ENCODE measurements at places on chromosomes 11 and 22.

GRCh38 chr11:111089759-111090158 lies 155.8 kb upstream of the POU2AF2 start:
- DNase-seq: no peak

DNA sequence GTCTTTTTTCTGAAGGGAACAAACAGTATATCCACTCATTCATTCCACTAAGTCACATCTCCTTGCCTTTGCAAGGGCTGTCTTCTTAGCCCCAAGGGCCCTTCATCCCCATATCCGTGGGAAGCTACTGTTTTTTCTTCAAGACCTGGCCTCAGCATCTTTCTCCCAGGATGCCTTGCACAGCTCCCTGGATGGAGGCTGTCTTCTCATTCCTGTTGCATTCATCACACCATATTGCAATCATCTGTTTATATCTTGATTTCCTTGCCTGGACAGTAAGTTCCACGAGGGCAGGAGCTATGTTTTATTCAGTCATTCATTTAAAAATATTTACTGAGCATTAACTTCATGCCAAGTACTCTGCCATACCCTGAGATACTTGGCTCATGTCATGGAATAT lies 29.3 kb upstream of the NECTIN1 start:
- no peak for DNase-seq

DNA sequence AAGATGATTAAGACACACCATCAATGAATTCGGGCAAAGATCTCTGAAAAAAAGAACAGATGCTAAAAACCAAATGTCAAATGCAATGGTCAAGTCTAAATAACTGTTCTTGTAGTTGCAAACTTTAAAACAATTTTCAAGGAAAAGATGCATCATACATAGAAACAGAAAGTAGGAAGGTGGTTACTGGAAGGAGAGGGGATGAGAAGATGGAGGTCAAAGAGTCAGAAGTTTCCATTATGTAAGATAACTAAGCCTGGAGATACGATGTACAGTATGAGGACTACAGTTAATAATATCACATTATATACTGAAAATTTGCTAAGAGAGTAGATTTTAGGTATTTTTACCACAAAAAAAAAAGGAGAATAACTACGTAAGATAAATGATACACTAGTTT lies 27.1 kb downstream of the CWF19L2 start:
- no peak for DNase-seq

DNA sequence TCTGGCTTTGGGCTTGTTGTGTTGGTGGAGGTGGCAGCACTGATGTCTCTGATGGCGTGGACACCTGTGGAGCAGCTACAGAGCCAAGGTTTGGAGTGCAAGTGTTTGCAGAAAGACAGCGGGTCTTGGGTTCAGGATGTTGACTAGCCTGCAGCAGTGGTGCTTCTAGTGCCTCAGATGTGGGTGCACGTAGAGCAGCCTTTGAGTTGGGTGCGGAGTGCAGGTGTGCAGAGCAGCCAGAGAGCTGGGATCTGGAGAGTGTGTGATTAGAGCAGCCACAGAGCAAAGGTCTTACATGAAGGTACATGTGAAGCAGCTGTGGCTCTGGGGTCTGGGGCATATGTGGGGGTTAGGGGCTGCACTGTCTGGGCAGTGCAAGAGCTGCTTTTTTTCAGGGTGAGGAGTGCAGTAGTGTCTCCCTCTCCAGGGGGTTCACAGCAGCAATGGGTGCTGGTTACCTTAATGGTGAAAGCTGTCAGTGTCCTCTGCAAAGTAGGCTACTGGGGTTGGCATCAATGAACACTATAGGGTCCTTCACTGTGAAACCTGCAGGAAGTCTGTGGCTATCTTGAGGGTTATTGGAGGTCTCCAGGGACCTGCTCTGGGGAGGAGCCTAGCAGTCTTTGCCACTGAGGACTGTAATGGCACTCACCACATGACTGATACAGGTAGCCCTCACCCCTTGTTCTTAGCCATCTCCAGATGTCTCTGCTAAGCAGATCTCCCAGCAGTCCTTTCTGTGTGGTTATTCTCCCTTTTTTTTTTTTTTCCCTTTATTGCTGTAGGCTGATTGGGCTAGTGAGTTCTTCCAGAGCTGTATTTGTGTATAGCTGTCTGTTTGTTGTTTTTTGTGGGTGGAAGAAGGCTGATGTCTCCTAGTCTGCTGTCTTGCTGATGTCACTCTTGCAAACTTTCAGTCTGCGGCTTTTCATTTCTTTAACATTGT lies 14.3 kb downstream of the BIRC2 start:
- no peak for DNase-seq

DNA sequence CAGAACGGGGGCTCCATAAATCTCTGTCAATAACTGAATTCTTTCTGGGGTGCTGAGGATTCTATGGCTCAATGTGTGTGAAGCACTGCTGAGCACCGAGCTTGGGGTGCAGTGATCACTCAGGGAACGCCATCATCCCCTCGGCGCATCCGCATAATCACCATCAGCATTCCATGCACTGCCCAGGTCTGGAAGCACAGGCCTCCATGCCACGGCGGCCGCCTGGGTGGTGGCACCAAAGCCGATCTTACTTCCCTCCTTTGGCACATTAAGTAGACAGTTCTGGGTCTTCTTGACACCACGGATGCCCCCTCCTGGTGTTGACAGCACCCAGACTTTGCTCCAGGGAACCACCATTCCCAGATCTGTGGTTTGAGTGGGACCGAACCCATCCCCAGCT lies 15.6 kb downstream of the LTO1 start:
- no peak for DNase-seq

DNA sequence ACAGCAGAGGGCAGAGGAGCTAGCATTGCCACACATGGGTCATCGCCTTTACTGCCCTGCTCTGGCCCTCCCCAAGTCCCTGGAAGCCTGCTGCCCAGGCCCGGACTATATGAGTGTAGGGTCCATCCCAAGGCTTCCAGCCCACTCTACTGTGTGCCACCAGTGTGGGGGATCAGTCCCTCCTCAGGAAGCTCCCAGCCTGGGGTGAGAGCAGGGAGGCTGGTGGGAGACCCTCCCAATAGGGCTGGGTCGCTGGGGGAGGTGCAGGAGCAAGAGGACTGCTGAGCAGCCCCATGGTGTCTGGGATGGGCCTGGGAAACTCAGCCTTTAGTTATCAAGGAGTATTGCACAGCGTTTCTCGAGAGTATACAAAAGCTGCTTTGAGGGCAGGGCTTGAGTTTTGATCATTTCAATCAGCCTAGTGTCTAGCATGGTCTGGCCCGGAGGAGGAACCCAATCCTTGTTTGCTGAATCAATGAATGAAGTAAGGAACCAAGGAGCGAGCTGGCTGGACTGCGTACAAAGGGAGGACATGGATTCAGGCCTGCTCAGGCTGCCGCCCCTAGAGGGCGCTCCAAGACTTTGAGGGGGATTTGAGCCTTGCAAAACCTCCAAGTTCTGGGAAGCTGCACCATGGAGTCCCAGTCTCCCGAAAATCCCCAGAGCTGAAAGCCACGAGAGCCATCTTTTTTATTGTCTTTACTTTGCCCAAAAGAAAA lies 89.0 kb upstream of the PARVA start:
- DNase-seq: no peak

GRCh38 chr11:111361874-111362273 lies 17.2 kb downstream of the POU2AF1 start:
- DNase-seq: no peak

GRCh38 chr11:73398132-73398526 lies 21.9 kb downstream of the RELT start:
- no peak for DNase-seq

- DNase-seq: no peak
Observed at GRCh38 chr22:34966980-34967565, 98.9 kb upstream of the ISX start.

DNA sequence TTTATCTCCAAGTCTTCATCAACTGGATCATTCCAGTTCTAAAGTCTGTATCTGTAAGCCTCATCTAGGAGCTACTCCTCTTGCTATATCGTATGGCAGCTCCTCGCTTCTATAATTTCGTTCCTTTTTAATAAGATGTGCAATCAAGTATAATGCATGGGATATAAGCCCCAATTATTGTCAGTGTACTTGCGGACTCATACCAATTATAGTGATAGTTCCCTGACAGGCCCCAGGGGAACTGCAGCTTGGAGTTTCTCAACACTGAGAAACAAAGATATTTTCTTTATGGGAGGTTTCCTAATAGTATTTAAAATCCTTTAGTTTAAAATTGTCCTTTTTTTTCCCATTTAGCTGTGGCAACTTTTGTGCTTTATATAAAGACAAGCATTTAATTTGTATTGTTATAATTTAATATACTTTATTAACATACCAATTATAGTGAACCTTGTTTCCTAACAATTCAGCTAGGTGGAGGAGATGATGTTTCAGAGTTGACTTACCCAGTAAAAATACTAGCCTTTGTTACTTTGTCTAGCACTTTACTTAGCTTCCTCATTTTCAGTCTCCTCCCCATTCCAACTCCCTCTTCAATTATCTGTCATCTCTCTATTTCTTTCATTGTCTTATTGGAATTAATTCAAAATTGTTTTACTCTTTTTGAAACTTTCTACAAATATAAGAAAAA lies 25.3 kb upstream of the DDX17 start:
- no peak for DNase-seq

DNA sequence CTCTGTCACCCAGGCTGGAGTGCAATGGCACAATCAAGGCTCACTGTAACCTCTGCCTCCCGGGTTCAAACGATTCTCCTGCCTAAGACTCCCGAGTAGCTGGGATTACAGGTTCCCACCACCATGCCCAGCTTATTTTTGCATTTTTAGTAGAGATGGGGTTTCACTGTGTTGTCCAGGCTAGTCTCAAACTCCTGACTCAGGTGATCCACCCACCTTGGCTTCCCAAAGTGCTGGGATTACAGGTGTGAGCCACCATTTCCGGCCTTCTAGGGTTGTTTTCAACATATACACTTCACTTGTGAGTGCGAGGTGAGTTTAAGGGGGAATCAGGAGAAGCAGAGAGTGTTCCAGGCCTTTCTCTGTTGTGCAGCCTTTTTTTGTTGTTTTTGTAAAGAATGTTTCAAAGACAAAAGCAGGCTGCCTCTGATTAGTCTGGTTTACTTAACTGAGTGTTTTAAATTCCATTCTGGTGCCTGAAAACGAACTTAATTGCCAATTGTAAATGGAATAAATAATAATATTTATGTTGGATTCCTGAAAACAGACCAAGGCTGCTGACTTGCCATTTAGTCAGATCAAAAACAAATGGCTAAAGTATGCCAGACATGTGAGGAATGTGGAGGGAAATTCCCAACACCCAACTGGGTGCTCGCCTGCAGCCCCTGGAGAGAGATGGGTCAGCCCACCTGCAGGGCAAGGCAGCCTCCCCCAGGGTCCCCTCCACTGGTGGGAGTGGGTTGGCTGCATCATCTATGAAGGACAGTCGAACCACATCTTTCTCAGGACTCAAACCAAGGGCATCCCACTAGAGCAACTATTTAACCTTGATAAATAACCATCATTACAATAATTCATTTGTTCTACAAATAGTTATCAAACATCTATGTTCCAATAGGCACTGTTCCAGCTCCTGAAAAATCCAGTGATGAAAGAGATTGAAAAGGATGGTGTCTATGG lies 4.6 kb upstream of the RANGAP1 start:
- DNase-seq: no peak

- no peak for DNase-seq
Observed at GRCh38 chr11:44452827-44453572, 112.5 kb upstream of the CD82 start.

- DNase-seq: no peak
Observed at GRCh38 chr11:126628450-126628789, 272.9 kb downstream of the ST3GAL4 start.

DNA sequence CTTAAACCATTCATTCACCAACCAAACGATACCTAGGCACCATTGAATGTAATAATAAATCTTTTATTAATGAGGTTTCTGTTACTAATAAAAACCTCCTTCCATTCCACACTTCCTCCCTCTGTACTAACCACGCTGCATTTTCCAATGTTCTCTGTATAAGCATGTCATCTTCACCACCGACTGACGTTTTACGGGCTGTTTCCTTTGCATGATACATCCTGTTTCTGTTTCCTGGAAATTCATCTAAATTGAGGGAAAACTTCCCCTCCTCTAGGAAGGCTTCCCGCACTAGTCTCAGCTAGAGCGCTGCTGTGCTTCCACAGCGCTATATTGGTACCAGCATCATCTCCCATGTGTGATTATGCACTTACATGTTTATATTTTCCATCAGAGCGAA lies 2.1 kb downstream of the OR4D10 start:
- DNase-seq: no peak

DNA sequence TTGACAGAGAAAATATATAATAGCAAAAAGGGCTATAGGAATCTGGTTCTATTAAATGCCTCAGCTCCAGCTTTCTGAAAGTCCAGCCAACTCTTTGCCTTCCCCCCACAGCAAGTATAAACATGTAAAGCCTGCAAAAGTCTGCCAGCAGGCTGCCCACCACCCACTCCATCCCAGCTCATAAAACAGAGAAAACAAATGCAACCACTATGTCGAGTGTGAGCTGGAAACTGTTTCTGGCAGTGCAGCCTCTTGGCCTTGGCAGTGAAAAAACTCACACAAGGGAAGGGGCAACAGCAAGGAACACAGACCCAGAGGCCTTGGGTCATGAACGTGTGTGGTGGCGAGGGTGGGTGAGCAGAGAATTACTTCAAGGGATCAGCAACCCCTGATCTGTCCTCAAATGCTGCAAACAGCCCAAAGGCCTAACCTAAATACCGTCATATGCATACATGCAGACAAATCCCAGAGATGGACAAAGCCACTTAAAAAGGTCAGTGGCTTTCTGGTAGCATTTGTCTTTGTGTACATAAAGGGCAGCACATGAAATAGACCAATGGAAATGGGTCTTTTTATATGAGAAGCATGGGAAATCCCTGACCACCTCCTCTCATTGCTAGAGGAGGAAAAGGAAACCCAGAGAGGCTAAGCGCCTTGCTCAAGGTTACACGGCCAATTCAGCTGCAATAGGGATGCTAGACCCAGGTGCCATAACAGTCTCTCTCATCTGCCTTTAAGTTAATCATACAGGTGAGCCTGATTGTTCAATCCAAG lies 74.8 kb downstream of the NAT10 start:
- no peak for DNase-seq
